ENCODE measurements at places on chromosomes 11 and 22.

DNA sequence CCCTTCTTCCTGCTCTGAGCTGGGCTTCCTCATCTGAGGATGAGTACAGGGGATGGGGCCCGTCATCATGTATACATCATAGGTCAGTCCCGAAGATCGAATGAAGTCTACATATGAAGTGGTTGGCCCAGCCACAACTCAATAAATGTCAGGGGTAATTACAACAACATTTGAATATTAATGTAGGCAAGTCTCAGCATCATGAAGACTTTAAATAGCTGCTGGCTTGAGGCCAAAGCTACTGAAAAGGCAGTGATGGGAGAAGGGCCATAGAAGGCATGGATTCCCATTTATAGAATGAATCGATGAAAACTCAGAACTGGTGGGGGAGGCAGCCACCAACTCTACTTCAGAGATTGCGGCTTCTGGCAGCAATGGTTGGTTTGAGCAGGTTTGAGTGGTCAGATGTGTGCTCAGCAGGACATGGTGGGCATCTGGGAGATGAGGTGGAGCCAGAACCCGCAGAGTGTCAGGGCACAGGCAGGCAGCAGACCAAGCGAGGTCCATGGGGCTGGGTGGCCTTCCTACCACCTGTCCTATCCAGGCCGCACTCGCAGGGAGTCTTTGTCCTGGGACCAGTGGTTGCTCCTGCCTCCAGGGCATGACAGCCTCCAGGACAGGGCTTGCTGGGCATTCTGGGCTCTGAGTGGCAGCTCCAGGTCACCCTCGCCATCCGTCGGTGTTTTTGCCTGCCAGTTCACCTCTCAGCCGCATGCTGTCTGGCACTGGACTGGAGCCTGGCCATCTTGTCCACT, 919.1 kb downstream of the TBC1D22A start:
- DNase-seq: no peak

- DNase-seq: no peak
Measured at GRCh38 chr11:62446091-62446490, 27.3 kb downstream of the SCGB1A1 start.

DNA sequence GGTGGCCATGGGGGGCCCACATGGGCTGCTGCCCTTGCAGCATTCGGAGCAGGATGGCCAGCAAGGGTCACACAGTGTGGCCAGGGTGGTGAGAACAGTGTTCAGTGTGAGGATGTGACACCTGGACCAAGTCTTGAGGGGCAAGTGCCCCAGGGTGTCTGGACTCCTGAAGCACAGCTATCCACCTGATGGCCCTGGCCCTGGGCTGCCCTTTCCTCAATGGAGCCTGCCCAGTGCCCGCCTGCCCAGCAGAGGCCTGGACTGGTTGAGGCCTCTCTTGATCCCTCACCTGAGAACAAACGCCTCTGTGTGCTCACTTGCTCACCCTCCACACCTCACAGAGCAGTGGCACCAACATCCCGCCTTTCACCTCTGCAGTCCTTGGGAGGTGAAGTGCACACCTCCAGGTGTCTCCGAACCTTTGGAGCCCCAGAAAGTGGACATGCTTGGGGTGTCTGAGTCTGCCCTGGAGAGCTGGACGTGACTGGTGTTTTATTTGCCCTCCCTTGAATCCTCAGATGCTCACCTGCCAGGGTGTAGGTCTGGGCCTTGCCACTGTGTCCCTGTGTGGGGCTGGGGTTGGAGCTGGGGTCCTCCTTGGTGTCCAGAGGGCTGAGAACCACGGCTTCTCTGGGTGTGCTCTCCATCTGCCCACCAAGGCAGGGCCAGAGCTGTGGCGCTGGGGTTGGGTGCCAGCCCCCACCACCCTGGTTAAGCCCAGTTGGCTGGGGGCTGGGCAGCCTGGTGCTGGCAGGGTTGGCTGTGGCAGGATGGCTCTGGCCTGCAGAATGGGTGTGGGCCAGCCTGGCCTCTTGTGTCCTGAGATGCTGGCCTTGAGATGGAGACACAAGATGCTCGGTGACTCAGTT, 3.8 kb upstream of the MUC2 start:
- DNase-seq: no peak

- no peak for DNase-seq
Measured at GRCh38 chr22:42623756-42624441, 9.2 kb upstream of the POLDIP3 start.

GRCh38 chr11:27064086-27064485, 23.5 kb downstream of the BBOX1 start:
- no peak for DNase-seq

DNA sequence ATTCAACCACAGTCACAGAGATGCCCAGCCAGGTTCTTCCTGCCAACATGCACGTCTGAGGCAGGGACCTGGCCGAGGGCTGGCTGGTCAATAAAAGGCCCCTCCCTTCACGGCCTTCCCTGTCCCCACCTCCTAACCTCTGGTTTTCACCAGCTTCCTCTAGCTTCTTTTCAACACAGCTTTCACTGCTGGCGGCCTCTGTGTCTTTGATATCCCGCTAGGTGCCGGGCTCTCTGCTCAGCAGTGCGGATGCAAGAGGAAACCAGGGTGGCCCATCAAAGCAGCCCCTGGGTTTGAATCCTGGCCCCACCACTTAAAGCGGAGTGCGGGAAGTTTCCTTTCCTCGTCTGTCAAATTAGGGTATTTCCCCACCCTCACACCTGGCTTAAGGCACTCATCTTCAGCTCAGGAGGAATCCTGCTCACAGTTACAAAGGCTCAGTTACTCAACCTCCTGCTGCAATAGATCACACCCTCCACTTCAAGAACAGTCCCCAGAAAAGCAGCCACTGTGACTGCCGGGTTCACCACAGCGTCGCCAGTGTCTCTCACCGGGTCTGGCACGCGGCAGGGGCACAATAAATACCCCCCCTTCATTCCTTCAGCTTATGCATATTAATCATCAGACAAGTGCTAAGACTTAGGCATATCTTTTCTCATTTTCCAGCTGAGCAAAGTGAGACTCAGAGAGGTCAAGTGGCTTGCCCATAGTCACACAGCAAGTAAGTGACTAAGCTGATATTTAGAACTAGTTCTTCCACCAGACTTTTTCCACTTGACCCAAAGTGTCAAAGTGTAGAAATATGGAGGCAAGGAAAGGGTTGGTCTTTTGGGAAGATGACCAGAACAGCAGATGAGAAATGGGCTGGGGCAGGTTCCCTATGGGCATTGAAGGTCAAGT, 45.7 kb downstream of the TXN2 start:
- no peak for DNase-seq

- no peak for DNase-seq
Measured at GRCh38 chr11:69369945-69370344, 76.0 kb downstream of the MYEOV start.

DNA sequence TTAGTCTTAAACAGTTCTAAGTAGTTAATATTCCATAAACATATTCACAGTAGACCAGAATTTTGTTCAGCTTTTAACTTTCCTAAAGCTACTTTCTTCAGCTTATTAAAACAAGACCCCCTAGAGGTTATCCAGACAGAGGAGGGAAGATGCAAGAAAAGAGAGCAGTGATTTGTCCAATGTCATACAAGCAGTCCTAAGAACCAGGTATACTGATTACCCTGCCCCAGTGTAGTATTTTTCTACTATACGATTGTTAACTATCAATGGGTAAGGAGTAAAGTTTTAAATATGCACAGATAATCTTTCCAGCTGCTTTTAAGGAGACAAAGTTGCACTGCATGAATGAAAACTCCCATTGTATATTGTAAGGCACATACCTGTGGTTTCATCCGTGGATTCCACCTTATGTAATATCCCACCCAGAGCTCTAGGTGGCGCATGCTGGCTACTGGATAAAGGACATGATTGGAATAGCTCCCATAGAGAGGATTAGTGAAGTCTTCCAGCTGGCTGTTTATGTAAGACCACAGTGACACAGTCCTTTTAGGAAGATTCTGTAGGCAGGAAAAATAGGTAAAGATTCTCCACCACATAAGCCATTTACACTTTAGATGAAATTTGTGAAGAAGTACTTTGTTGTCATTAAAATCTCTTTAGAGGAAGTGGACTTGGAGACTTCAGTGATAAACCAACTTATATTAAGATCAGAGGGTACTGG, 45.6 kb downstream of the CEP57 start:
- peak; percentile 47 for DNase-seq

GRCh38 chr11:105456950-105457349, 152.9 kb upstream of the GRIA4 start:
- no peak for DNase-seq

DNA sequence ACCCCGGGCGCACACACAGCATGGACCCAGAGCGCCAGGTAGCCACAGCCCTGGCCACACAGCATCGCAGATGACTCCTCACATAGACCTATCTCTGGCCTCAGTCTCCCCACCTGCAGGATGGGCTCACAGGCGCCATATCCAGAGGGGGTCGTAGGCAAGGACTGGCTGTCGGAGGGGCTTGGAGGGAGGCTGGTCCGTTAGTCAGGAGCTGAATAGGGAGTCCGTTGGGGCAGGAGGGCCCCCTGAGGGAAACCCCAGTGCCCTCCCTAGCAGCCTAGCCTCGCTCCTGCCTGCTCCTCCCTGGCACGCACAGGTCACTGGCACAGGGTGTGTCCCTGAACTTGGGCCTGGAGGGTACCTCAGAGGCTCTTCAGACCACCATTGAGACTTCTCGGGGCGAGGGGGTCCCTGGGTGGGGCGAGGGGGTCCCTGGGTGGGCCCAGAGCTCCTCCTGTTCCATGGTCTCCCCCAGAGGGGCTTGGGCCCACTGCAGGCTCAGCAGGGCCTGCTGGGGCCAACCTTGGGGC, 2.0 kb downstream of the PLXNB2 start:
- no peak for DNase-seq

DNA sequence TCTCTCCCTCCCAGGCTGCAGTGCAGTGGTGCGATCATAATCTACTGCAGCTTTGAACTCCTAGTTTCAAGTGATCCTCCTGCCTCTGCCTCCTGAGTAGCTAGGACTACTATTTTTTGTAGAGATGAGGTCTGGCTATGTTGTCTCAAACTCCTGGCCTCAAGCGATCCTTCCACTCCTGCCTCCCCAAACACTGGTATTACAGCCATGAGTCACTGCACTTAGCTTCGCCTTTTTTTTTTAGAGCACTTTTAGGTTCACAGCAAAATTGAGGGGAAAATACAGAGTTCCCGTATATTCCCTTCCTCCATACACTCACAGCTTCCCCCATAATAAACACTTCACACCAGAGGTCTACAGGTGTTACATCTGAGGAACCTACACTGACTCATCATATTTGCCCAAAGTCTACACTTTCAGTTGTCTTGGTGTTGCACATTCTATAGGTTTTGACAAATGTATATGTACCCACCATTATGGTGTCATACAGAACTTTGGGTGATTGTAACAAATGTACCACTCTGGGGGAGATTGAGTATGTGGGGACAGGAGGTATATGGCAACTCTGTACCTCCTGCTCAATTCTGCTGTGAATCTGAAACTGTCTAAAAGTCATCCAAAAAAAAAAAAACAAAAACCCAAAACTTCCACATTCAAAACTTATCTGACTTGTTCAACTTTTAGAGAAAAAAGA, 11.3 kb upstream of the SLC37A4 start:
- no peak for DNase-seq

DNA sequence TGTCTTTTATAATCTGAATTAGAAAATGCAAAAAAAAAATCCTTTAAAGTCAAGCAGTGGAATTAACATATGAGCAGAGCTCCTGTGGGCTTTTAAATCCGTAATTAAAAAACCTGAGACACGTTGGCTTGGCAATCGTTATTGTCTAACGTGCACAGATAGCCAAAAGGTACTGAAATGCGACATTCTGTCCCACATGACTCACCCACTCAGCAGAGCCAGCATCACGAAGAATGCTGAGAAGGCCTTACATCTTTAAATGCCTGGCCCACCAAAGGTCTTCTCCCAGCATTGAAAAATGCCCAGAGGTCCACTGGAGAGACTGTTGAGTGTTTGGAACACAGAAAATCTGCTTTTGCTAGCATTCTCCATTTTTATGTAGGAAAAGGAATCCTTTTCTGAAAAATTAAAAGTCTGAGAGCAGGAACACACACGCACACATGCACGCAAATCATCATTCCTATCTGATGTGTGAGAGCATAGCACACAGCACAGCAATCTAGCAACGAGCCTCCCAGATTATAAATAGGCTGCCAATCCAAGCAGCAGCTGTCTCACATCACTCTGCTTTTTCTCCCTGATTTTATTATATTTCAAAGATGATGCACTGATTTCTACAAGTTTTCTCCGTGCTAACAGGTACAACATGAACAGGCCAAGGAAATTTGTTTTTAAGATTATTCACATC, 94.5 kb downstream of the PHF21A start:
- DNase-seq: no peak

- no peak for DNase-seq
Measured at GRCh38 chr11:80107415-80107814, 666.6 kb upstream of the TENM4 start.

GRCh38 chr11:122082205-122082604, 33.8 kb downstream of the BLID start:
- DNase-seq: no peak

GRCh38 chr11:46588131-46588530, 5.7 kb downstream of the AMBRA1 start:
- no peak for DNase-seq

DNA sequence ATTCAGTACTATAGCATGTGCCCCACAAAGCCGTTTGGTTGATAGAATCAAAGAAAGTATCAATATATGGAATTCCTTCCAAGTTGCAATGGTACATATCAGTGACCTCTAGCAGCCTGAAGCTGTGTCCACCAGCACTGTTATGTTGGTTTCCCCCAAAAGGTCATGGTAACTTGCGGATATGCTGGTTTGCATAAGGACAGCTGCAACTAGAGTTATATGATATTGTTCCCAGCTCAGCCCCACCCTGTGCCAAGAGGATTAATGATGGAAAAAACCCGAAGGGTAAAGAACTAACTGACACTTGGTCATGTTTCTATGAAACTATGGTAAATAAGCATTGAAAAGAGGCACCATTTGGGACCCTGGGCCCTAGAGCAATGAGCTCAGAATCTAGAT, 93.5 kb downstream of the PDHX start:
- DNase-seq: no peak

DNA sequence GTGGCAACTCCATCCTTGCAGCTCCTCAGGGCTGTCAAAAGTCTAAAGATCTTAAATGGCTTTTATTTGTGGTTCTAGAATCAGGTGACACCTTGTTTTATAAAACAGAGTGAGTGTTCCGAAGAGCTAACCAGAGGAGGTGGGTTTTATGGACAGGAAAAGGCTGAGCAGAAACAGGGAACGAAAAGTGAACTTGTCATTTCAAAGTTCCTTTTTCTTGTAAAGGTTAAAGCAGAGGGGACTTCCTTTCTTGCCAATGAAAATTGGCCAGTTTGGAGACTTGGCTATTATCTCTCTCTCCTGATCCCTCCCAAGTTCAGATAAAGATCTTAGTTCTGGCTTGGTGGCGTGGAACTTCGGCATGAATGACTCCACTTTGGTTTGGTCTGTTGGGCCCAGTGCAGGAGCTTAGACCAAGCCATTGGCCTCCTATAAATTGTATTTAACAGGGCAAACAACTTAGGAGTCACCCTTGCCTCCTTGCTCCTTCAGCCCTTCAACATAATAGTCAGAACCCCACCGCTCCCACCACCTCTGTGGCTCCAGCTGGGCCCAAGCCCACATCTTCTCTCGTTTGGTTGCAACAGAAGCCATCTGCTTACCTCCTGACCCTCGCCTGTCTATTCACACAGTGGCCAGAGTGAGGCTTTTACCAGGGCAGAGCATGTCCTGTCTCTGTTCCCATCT, 102.4 kb upstream of the THY1 start:
- peak; percentile 91 for DNase-seq

- no peak for DNase-seq
Measured at GRCh38 chr22:44580176-44581095, 82.4 kb upstream of the RTL6 start.

- no peak for DNase-seq
Measured at GRCh38 chr22:50567721-50568252, 5.1 kb upstream of the SYCE3 start.

- peak; percentile 76 for DNase-seq
Measured at GRCh38 chr22:32701034-32701433, 100.5 kb upstream of the TIMP3 start.
